ENCODE measurements at places on chromosomes 1 and 21.
A peak's percentile ranks its signal among the peaks of the same experiment; 100 is the strongest.

GRCh38 chr1:93434088-93434487 lies 13.8 kb upstream of the FNBP1L start:
- DNase-seq: no peak

- DNase-seq: no peak
These were observed 70.6 kb upstream of the NFIA start for GRCh38 chr1:61011561-61012263.

DNA sequence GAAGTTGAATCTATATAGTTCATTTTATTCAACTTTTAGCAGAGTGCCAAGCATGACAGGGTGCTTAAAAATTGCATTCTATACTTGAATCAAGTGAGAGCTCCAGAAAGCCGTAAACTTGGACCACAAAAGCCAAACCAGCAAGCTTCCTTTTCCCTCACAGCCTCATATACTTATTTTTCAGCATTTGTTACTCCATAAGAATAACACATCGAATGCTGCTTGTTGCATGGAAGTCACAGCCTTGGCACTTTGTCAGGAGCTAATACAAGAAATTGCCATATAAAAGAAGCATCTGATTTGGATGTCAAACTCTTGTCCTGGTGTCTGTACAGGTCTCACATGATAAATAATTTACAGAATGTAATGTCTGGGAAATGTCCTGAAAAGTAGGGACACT lies 87.4 kb downstream of the PLXNA2 start:
- no peak for DNase-seq

DNA sequence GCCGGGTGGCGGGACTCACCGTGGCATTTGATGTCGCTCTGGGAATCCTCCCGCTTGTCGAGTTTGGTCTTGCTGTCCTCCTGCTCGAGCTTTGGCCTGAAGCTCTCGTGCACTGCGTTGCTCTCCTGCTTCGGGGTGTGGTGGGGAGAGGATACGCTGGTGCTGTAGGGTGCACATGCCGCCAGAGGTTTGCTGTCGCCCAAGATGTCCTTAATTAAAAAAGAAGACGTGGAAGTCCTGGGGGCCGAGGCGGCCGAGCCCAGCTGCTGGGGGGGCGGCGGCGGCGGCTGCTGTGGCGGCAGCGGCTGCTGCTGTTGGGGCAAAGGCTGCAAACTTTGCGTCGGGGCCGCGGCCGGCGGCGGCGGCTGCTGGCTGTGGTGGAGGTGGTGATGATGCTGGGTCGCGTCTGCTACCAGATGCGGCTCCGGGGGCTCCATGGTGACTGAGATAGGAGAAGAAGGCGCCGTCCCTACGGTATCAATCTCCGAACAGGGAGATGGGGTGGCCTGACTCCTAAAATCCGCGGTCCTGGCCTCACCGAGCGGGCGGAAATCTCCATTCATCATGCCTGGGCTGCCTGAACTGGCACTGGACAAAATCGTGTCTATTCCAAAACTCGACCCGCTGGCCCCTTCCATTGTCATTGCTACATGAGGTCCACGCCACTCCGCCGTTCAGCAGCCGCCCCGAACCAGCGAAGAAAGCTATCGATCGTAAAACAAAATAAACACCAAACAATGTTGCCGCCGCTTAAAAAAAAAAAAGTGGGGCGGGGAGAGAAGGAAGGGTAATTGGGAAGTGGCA lies at the start of gene BARHL2:
Gene BARHL2 (minus strand): TSS at position 751 of the 804 bp plus-strand sequence. CDS start 107 bp downstream, at position 644.
- no peak for DNase-seq

DNA sequence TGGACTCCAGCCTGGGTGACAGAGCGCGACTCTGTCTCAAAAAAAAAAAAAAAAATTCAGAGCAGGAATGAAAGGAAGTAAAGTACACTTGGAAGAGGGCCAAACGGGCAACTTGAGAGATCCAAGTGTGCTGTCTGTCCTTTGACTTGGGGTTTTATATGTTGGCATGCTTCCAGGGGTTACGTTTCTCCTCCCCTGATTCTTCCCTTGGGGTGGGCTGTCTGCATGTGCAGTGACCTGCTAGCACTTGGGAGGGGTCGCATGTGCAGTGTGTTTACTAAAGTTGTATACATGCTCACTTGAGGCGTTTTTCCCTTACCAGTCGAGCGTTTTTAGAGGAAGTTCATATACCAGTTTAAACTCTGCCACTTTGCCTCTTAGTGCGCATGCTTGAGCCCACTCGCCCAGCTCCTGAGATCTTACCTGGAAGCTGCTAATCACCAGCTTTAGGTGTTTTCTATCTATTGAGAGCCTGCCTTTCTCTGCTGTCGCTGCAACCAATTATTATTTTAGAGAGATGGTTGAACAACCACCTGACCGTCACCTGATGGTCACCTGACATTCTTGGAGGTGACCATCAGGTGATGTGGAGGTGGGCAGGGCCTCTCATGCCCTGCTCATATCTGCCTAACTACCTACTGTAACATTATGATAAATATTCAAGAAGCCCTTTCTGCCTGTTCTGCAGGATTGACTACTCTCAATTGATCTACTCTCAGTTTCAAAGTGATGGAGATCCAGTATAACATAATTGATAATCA lies 140.1 kb downstream of the MACF1 start:
- no peak for DNase-seq

- no peak for DNase-seq
These were observed 244.8 kb downstream of the ASTN1 start for GRCh38 chr1:176919386-176920378.

GRCh38 chr1:226034482-226034881 lies 28.0 kb upstream of the H3-3A start:
- DNase-seq: no peak

DNA sequence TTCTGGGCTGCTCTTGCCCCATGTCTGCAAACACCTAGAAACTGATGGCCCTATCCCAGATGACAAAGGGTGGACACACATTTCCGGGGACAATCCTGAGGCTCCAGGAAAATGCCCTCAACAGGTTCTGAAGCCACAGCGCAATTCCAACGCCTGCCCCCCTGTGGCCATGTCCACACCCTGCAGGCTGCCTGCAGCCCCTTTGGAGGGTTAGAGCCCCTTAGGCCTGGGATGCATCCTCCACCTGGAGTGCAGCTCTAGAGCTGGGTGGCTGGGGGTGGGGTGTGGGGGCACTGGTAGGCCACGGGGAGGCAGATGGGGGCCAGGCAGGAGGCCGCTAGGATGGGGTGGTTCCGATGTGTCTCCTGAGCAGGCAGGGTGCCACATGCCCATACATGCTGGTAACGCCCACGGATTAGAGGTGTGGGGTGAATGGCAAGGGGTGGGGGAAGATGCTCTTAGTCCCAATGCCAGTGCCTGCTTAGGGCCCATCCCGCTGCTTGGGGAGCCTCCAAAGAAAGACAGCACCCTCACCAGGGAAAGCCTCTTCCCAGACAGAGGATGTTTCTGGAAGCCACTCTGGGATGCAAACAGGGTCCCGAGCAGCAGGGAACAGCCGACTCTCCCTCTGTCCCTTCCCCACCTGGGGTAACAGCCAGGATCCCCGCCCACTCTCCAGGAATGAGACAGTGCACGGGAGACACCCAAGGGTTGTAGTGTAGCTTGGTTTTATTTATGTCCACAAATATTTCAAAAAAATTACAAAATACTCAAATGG lies 34.0 kb downstream of the SLC45A1 start:
- DNase-seq: peak; percentile 32

DNA sequence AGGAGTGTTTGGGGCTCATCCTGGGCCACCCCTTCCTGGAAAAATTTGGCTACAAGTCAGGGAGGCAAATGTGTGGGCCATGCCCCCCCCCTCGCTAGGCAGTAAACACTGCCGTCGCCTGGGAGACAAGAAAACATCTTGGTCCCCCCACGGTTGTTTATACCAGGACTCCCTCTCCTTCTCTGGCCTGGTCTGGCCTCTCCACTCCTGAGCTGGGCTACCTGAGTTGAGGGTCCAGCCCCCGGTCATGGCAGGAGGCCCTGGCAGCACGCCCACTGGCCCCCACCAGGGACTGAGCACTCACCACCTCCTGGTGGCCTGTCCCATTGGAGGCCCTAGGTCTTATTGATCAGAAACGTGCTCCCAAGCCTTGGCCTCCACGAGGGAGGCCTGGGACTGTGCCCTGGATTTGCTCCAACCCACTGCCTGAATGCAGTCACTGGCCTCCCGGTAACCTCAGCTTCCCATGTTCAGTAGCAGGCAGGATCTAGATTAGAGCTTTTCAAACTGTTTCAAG lies 15.8 kb downstream of the KCNQ4 start:
- no peak for DNase-seq

DNA sequence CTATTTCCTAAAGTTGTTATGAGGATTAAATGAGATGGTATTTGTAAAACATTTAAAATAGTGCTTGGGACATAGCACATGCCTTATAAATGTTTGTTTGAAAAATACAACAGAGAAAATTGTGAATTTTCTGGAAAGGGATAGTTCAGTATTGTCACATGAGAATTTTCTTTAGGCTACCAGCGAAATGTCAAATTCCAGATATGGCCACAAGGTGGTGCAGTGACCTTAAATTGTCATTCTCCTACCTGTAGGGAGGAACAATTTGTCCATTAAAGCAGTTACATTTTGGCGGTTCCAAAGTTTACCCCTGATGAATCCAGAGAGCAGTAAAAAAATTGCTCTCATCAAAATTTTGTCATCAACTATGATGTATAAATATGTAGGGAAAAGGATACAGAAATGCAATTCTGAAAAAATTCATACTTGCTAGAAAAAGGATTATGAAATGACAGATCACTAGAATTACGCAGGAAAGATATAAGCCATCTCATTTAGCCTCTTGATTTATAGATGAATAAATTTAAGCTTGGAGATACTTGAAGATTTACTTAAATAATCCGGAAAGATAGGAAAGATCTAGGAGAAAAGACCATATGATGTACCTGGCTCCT lies 50.2 kb upstream of the TSHB start:
- peak; percentile 61 for DNase-seq

- DNase-seq: no peak
These were observed 120.1 kb downstream of the SEC16B start for GRCh38 chr1:177849579-177850290.

DNA sequence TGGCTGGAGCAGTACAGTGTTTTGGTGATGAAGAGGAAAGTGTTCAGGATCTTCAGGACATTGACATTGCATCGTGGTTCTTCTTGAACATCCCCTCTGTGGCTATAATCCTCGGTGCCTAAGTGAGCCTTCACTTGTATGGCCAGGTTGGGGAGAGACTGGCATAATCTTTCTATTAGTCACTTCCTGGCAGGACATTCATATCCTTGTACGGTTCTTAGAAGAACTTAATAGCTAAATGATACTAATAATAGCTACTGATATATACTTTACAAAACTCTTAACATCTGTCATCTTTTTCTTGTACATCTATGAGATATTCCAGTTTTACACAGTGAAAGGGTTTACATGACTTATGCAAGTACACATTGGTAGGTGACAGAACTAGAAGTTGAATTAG lies 35.8 kb downstream of the CELF3 start:
- DNase-seq: no peak

DNA sequence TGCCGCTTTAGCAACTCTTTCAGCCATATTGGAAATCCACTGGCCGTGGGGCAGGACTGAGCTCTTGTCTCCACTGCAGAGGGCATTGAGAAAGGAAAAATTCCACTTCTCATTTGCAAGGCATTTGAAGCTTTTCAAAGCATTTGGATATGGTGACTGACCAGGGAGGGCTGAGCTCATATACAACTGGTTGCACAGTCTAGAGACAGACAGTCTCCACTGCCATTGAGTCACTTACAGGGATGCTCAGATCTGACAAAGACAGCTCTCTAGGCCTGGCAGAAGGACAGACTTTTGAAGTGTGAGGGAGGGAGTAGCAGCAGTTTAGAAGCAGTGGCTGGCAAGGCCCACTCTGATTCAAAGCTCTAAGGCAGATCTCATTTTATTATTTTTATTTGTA lies 24.2 kb downstream of the NCF2 start:
- DNase-seq: no peak

DNA sequence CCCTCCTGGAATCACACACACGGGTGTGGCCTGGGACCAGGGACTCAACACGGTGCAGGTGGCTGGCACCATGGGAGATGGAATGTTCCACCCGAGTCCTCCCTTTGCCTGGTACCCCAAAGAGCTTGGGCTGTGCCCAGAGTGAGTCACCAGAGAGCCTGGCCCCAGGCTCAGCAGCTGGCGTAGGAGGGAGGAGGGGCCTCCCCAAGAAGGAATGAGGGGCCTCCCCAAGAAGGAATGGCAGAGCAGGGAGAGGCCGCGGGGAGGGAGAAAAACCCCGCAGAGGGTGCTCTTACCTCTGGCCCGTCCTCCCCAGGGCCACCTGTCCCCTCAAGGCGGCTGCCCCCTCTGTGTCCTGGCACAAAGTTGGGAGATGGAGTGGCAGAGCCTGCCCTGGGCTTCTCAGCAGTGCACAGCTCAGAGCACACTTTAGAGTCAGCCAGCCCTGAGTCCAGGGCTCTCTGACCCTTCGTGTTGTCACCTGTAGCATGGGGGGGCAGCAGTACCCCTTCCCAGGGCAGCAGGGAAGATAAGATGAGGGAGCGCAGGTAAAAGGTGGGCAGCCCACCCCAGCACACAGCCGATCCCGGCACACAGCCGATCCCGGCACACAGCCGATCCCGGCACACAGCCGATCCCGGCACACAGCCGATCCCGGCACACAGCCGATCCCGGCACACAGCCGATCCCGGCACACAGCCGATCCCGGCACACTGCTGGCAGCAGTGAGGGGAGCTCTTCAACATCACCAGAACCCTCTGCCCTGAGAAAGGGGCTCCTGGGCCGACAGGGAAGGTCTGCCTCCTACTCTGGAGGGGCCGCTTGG lies 20.2 kb upstream of the KCNAB2 start:
- DNase-seq: peak; percentile 29

DNA sequence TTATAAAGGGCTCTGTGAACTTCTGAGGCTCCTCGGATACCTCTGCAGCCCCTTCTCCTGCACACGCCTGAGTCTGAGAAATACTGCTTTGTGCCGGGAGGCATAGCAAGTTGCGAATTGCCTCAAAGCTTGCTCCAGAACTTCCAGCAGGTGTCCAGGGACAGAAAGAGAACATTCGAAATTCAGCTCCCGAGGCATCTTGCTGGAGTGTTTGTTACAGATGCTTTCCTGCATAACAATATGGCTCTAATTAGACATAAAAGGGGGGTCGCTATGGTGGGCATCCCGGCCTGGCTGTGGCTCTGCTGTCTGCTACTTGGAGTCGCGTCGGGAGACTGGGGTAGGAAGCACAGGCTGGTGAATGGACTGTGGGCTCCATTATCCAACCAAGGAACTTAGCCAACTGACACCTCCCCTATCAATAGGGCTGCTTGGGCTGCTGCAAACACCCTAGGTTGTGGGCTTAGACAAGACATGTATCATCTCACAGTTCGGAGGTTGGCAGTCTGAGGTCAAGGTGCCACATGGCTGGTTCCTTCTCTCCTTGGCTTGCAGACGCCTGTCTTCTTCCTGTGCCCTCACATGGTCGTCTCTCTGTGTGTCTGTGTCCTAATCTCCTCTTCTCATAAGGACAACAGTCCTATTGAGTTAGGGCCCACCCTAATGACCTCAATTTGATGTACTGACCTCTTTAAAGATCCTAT lies 607.0 kb downstream of the NPHP4 start:
- DNase-seq: no peak

GRCh38 chr1:201999625-202000238 lies 10.7 kb upstream of the ELF3 start:
- DNase-seq: peak; percentile 6

- no peak for DNase-seq
These were observed 67.7 kb downstream of the RRAGC start for GRCh38 chr1:38791892-38792291.
